ENCODE measurements at places on chromosomes 3 and 15.
A peak's percentile ranks its signal among the peaks of the same experiment; 100 is the strongest.

- no peak for DNase-seq
These were observed 99.6 kb downstream of the VPS8 start for GRCh38 chr3:184911570-184911969.

DNA sequence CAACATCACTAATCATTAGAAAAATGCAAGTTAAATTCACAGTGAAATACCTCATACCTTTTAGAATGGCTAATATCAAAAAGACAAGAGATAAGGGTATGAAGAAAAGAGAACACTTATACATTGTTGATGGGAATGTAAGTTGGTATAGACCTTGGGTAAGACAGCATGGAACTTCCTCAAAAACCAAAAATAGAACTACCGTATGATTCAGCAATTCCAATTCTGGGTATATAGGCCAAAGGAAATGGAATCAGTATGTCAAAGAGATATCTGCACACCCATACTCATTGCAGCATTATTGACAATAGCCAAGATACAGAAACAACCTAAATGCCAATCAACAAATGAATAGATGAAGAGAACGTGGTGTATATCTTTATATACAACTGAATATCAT lies 166.8 kb upstream of the LRRN1 start:
- no peak for DNase-seq

DNA sequence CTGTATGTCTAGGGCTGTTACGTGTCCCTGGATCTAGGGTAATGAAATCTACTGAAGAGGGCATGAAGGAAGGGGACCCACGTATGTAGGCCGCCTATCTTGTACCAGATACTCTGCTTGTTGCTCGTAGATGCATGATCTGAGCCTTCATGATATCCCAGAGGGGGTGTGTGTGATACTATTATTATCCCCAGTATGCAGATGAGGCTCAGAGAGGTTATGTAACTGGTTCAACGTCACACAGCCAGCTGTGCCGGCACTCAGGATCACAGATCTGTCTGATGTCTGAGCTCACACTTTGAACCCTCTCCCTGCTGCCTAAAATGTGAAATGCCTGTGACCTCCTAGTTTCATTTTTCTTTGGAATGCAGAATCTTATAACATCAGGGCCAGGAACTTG lies 36.2 kb upstream of the SEC13 start:
- no peak for DNase-seq

DNA sequence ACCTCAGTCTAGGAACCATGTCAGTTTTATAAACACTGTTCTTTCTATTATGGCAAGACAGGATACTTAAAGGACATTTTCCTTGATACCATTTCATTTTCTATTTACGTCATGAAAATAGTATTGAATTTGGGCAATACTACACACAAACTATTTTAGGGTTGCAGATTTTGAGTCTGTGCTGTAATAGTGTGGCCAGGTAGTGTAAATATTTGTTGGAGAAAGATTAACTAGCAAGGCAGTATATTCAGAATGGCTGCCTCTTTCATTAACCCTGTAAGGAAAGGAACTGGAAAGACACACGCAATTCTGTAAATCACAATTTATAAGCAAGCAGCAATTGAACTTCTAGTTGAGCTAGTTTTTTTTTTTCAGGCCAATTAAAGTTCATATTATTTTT lies 2.0 kb downstream of the CTXND1 start:
- no peak for DNase-seq

- no peak for DNase-seq
These were observed 242.0 kb upstream of the SEMA6D start for GRCh38 chr15:47475336-47475735.

DNA sequence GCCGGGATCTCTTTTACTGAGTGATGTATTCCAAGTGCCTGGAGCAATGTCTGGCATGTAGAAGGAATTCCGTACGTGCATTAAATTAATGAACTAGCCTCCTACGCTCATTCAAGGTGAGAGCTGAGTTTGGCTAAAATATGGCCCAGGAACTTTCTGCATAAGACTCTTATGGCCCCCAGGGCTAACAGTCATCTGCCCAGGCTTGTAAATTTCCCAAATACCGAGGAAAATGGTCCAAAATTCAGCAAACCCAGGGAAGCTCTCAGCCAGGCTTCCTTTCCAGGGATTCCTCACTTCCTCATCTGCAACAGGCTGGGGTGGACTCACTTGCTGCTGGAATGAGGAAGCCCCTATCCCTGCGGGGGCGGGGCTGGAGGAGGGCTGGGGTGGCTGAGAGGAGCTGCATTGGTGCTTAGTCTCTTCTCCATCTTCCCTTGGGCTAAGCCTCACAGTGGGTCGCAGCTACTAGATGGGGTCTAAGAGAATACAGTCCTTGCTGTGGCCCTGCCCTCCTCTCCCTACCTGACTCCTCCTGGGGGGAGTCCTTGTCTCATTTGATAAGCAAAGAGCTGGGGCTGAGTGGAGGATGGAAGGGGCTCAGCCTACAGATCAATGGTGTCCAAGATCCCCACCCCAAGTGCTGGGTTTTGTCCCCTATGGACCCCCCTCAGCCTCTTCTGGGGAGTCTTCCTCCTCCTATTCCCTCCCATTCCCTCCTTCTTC lies 28.5 kb upstream of the APOD start:
- DNase-seq, result peak; percentile 60

DNA sequence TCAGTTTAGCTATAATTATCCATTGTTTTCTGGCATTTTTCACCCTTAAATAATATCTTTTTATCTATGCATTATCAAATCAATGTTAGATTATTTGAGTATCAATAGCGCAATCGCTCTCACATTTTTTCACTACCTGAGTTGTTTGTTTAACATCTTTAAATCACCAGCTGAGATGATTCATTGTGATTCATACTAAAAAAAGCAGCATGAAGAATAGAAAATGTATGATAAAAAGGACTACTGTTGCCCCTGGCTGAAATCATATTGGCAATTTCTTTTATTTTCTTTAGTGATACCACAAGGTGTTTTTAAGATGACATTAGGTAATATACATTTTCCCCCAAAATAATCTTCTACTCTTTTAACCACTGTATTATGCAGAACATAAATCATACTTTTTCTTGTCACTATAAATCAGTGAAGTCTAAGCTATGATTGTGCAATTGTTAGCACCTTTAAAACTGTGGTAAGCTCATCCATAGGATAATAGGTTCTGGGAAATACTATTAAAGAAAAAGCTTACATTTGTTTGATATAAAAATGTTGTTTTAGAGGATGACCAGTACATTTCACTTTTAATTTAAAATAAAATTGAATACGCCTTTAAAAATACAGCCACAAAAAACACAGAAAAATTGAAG lies 889.1 kb downstream of the NAALADL2 start:
- no peak for DNase-seq

DNA sequence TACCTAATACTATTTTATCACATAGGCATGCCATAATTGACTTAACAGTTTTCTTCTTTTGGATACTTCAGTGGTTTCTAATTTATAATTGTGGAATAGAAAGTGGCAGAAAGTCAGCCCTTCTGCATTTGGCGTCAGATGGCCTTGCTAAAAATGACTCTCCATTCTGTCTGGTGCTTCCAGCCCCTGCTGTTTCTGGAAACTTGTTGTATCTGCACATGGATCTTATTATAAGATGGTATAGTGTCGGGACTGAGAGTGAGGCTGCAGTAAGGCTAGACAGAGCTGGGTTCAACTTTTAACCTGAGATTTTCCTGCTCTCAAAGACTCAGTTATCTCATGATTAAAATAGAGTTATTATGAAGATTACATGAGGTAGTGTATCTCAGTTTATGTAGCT lies 74.8 kb upstream of the WDR72 start:
- DNase-seq, result no peak

- no peak for DNase-seq
These were observed 162.2 kb downstream of the VGLL4 start for GRCh38 chr3:11481556-11481955.

- peak; percentile 66 for DNase-seq
These were observed 39.9 kb upstream of the MB21D2 start for GRCh38 chr3:192957441-192958021.

DNA sequence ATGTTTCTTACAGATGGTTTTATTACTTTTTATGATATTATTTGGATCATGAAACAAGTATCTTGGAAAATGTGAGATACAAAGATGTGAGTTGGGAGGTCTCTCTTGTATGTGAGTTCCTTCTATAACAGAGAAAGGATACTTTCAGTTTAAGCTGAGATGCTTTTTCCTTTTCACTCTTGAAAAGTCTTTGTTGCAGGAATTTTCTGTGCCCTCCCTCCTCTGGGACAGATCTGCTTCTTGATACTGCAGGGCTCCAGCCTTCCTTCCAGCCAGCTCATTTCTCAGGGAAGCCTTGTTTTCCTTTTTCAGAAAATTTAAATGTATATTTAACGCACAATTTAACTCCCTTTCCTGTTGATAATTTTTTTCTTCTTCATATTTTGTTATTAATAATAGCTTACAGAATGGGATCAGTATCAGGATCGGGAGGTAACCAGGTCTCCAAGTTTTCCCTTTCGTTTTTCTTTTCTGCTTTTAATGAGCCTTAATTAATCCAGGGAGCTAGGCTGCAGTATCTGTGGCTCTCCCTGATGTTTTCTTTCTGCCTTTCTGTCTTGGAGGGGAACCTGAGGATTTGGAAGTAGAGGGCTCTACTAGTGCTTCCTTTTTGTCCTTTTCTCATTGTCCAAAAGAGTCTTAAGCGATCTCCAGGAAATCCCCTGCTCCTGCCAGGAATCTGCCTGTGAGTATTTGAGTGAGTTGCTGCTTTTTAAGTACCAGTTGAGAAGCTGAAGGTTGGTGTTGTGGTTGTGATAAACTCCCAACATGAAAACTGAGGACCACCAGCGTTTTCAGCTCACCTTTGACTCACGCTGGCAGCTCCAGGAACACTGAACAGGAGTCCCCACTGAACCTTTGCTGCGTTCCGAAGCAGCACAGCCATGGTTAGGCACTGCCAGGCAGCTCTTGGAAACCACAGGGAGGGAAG lies 105.7 kb downstream of the IGF1R start:
- DNase-seq, result no peak

GRCh38 chr3:139310474-139310933 lies 33.3 kb upstream of the MRPS22 start:
- no peak for DNase-seq

DNA sequence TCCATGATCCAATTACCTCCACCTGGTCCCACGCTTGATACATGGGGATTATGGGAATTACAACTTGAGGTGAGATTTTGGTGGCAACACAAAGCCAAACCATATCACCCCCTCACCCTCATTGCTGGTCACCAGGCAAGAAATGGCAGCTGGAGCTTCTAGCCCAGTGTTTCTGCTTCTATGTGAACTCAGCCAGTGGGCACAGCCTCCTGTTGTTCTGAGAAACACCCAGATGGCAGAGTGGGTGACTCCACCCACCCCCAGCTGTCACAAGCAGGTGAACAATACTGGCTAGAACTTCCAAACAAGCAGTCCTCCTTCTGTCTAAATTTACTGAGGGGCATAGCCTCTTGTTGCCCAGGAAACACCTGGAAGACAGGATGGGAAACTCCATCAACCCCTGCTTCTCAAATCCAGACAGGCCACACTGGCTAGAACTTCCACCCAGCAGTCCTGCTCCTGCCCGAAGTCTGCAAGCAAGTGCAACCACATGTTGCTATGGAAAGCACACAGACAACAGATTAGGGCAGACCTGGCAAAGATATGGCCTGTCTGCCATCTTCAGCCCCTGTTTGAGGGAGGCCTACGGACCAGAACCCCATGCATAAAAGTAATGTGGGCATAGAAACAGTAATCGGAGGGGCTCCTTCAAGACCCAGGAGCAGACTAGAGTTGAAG lies 114.1 kb downstream of the DTWD1 start:
- no peak for DNase-seq

- no peak for DNase-seq
These were observed 37.6 kb upstream of the WDR49 start for GRCh38 chr3:167691366-167691765.

GRCh38 chr3:54853573-54854404 lies 74.1 kb downstream of the LRTM1 start:
- DNase-seq, result peak; percentile 78

DNA sequence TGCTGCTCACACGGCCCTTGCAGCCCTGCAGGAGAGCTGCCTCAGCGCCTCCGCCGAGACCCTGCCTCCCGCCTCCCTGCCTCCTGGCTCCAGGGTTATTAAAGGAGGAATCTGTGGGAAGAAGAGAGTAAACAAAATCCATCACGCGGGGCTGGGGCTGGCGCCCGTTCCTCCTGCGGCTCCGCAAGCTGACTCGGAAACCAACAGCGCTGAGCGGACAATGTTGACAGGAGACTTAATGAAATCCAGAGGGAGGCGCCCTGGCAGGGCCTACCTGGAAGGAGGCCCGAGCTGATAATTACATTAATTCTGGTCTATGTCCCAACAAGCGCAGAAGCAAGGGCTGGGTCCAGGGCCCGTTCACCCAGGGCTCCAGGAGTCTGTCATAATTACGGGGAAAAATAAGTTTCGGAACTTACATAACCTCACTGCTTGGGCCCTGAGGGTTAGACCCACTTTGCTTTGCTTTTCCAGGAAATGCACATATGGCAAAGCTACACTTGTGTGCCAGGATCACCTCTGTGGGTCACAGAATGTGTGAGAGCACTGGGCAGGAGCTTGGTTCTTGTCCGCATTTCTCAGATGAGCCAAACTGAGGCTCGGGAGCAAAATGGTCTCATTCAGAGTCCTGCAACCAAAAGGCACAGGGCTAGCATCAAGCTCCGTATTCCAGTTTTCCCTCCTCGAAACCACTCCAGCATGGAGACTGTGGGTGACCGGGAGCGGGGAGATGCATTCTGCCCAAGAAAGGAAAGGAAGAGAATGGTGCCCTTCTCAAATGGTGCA lies 43.8 kb upstream of the SLC6A6 start:
- peak; percentile 87 for DNase-seq

DNA sequence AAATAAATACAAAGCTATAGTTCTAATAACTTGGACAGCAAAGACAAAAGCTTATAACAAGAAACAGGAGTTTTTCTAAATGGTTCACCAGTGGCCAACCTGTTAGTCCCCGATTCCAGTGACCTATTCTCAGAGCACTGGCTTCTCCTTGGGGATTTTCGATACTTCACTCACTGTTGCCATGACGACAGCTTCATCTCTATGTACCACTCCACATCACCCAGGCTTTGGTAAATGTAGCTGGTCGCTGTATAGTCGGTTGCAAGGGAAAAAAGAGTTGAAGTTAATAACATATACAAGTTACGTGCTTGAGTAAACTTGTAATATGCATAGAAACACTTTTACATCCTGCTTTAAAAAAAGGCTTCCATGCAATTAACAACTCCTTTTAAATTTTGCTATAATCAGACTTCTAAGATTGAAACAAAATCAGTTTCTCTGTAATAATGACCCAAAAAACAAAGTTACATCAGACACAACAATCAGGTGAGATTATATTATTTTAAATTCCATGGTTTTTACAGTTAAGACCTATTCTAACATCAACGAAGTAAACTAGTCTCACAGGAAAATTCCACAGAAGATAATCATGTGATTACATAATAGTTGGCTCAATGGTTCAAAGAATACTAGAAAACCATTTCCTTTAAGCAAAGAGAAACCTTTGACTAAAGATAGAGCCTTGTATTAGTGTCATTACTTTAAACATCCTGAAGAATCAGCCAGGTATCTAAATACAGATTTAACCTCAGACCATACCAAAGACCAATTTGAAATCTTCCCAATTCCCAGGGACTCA lies 2.9 kb downstream of the CCNL1 start:
- no peak for DNase-seq

All from suprapubic skin (tissue), 4 donors.